ENCODE measurements at places on chromosomes 5 and 9.

GRCh38 chr9:3692606-3693005 is 166.8 kb upstream of the RFX3 start:
- no peak for DNase-seq

DNA sequence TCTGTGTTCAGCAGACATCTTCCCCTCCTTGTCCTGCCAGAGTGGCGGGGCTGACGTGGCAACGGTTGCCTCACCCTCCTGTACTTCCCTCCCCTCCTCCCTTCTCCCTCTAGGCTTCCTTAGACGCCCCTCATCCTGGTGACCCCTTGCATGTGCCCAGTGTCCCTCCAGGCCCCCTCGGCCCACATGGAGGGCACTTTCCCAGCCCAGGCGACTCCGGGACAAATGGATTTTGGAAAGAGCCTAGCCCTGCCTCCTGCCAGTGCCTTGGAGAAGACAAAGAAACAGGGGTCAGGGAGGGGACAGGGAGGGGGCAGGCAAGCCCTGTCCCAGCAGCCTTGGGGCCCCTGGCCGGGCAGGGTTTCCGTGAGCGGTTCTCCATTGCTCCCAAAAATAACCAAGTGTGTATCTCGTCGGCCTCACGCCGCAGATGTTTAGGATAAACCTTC is 38.3 kb upstream of the NEURL1B start:
- DNase-seq: no peak

- no peak for DNase-seq
Observed at GRCh38 chr9:114937516-114937915, 7.1 kb upstream of the TNFSF8 start.

DNA sequence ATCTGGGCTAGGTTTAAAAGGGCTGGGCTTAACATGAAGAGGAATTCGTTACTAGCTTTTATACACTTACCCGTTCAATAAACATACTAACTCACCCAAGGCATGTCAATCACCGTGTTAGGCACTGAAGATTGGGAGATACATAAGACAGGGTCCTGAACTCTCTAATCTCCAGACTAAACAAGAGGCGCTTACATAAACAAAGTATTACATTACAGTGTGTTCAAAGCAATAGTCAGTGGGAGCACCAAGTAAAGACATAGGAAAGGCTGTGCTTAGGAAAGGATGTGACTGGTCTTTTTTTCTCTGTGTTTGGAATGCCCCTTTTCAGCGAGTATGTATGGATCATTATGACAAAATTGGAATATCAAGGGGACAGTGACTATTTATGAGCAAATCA is 203.6 kb upstream of the ADRA1B start:
- no peak for DNase-seq

DNA sequence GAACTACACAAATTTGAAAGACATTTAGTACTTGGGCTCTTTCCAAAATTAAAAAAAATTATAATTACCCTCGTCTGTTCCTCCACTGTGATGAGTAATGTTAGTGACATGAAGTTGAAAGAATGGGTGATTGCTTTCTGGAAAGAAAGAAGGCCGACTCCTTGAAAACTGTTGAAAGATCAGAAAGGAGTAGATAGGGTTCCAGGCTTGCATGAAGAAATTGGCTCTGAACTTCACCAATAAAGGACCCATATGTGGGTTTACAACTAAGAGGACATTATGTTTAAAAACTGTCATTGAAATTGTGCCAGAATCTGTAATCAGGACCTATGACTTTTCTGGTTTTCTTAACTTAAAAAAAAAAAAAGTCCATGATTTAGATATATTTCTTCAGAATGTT is 20.7 kb upstream of the MOCS2 start:
- DNase-seq: no peak

GRCh38 chr9:34114436-34114835 is 12.1 kb downstream of the DCAF12 start:
- no peak for DNase-seq

- no peak for DNase-seq
Observed at GRCh38 chr5:110932755-110933488, 138.6 kb upstream of the TSLP start.

GRCh38 chr5:113354055-113354454 is 80.7 kb downstream of the TSSK1B start:
- no peak for DNase-seq

GRCh38 chr5:115460472-115460871 is 84.1 kb downstream of the FEM1C start:
- no peak for DNase-seq

- DNase-seq: no peak
Observed at GRCh38 chr5:139825690-139826089, 30.1 kb downstream of the PSD2 start.

DNA sequence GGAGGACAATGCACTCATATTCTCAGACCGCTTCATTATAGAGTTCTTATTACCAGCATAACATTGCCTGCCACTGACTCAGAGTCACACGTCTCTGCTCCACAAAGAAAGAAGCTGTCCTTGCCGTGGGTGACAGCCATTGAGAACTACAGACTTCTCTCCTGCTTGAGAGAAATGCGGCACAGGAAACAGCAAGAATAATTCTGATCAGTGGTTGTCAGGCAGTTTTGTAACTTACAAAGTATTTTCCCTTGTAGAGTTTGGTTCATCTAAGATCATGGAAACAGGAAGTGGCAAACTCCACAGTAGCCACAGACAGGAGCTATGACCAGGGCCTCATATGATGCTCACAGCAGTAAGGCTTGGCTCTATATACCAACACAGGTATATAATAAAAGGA is 47.0 kb downstream of the KCNV2 start:
- no peak for DNase-seq

- DNase-seq: no peak
Observed at GRCh38 chr9:124658165-124659017, 112.7 kb downstream of the NR6A1 start.

DNA sequence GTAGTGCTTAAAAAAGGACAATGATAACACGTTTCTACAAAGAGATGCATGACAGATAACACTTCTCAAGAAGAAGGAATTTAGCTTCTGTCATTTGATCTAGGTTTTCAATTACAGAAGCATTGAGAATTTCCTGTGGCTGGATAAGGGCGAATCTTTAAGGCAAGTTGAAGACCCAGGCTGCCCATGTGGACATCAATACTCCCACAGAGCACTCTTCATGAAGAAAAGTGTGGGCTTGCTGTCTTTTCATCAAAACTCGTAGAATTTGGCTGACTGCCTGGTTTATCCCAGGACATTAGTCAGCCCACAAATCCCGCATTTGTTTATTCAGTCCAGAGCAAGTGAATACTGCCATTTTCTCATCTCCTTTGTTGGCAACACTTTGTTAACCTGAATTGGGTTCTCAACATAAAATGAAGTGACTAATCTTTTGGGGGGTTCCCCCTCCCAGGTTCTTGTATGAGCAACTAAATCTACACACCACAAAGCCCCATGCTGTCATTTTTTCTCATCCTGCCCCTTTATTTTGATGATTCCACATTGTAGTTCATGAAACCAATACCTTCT is 43.4 kb upstream of the CDKN2B start:
- no peak for DNase-seq

DNA sequence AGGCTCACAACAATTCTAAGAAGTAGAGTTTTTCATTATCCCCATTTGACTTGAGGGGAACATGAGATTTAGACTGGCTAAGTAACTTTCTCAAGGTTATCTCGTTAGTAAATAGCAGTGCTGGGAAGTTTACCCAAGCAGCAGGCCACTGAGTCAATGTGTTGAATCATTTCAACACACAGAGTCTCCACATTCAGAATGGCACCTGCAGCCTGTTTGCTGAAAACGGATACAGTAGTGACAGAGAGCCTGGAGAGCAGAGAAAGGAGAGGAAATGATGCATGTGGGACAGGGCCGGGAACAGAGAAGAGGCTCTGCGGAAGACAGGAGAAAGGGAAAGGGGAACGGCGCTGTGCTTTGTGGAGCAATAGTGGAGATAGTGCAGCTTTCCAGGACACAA is 33.5 kb upstream of the ZSWIM6 start:
- no peak for DNase-seq

- DNase-seq: no peak
Observed at GRCh38 chr9:91059713-91060112, 258.1 kb downstream of the SYK start.

- DNase-seq: no peak
Observed at GRCh38 chr5:35987776-35988175, 3.4 kb downstream of the UGT3A1 start.

- DNase-seq: no peak
Observed at GRCh38 chr5:181233801-181234454, 9.8 kb downstream of the RACK1 start.

GRCh38 chr9:38086496-38086895 is 17.5 kb upstream of the SHB start:
- DNase-seq: no peak

GRCh38 chr9:76414661-76415060 is 20.4 kb upstream of the RFK start:
- DNase-seq: no peak

GRCh38 chr5:142120247-142120935 is 11.8 kb downstream of the NDFIP1 start:
- DNase-seq: no peak

- no peak for DNase-seq
Observed at GRCh38 chr5:172834415-172835289, 601 bp downstream of the ERGIC1 start.

DNA sequence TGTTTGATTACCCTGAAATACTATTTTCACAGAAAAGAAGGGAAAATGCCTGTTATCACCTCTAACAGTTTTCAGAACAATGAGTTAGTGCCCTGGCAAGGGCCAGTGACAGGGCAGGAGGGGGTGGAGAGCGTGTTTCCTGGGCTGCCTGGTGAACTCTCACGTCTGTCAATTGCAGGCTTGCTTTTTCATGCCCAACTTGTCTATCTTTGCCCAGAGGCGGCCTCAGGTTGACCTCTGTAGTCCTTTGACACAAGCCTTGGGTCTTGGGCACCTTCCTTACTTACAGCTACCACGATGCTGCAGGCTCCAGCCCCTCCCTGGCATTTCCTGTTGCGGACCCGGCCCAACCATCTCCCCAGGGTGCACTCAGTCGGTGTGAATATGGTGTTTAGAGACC is 2.2 kb upstream of the CEL start:
- DNase-seq: no peak

DNA sequence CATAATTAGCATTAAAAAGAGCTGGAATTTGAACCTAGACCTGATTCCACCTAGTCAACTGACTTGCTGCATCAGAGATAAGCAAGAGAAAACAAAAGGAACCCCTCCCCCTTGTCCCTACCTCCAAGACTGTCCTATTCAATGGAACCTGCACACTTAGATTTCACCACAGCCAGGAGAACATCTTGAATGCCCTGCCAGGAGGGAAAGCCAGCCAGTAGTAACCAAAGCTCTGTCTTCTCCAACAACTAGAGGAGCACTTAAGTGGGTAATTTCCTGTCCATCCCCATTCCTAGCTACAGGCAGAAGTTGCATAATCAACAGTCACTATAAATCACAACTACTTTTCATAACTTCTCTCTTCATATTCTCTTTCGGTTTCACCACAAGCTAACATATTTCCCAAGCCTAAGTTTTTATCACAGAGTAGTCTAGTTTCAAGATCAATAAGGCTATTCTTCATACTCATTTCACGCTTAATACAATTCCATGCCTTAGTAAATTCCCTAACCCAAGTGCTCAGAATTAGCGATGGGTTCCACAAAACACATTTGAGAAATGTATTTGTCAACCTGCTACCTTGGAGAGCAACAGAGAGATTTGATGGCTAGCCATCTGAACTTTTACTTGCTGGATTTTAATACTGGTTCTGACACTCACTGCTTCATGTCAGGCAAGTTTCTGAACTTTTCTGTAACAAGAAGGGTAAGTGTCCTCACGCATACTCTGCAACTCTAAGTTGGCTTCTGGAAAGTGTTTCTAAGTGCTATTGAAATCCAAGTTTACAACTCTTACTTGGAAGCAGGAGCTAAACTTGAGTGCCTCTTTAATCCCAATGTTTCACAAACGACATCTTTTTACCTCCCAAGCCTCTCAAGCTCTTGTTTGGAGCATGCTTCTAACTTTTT is 2.0 kb downstream of the DENND1A start:
- no peak for DNase-seq

DNA sequence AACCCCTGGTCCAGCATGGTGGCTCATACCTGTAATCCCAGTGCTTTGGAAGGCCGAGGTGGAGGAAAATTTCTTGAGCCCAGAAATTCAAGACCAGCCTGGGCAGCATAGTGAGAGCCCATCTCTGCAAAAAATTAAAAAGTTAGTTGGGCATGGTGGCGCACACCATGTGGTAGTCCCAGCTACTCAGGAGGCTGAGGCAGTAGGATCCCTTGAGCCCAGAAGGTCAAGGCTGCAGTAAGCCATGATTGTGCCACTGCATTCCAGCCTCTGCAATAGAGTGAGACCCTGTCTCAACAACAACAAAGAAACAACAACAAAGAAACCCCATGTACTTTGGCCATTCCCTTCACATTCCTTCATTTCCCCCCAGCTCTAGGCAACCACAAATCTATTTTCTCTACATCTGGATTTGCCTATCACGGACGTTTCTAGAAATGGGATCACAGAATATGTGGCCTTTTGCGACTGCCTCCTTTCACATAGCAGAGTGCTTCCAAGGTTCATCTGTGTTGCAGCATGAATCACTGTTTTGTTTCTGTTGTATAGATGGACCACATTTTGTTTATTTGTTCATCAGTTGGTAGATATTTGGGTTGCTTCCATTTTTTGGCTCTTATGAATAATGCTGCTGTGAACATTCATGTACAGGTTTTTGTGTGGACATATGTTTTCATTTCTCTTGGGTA is 17.9 kb downstream of the MIGA2 start:
- DNase-seq: no peak

GRCh38 chr9:81717061-81717746 is 27.9 kb upstream of the TLE1 start:
- no peak for DNase-seq

DNA sequence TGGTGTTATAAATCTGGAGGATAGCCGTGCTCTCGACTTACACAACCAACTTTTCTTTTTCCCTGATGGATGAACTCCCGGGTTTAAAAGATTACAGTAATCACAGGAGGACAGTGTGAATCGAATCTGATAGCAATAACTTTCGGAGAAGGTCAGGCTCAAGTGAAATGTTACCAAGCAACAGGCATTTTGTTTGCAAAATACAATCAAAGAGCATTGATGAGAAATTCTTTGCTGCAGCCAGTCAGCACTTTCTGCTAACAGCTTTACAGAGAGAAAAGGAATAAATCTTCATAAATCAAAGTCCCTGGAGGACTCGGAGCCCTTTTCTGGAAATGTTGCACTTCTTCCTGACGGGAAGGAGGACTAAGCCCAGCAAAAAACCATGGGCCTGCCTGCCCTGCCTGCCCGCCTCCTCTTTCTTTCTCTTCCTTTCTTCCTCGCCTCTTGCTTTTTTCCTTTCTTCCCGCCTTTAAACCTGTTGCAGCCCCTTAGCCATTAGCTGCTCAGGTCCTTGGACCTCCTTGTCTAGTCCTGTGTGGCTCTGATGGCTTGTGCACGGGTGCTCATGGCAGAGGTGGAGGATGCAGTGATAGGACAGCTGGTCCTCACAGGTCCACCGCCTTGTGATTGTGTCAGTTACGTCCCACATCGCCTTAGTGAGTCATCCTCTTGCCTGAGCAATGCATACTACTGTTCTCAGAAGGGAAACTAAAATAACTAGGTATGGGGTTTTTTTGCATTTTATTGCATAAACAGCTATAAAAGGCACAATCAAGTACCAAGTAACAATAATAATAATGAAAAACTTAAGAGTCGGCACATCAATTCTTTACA is 6.2 kb downstream of the DMRT3 start:
- no peak for DNase-seq

- no peak for DNase-seq
Observed at GRCh38 chr9:30140407-30140806, 2244.0 kb upstream of the ACO1 start.

- DNase-seq: no peak
Observed at GRCh38 chr9:134575103-134575900, 66.3 kb upstream of the COL5A1 start.

- DNase-seq: no peak
Observed at GRCh38 chr9:89675058-89675742, 70.4 kb downstream of the GADD45G start.

- DNase-seq: no peak
Observed at GRCh38 chr5:175321927-175322532, 122.0 kb downstream of the DRD1 start.

All from stimulated activated CD8-positive, alpha-beta memory T cell treated with anti-CD3 and anti-CD28 coated beads, Interleukin-4, amount 100 ng/mL, for 4 hours (primary cell).